ENCODE measurements at places on chromosomes 7 and 10.

DNA sequence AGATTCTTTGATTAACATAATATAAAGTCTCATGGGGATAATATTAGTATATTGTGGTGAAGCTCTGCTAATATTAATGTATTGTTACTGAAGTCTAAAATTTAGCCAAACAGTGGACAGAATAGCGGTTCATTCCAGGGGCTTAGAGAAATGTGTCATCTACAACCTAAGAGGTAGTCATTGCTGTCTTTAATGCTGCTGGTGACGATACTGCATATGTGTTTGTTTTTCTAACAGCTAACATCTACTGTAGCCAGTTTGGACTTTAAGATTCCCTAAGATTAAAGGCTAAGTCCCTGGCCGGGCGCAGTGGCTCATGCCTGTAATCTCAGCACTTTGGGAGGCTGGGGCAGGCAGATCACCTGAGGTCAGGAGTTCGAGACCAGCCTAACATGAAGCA lies 102.0 kb upstream of the SAMD8 start:
- DNase-seq, result no peak

GRCh38 chr10:13924040-13924725 lies 337.4 kb downstream of the PRPF18 start:
- no peak for DNase-seq

GRCh38 chr7:70506434-70506833 lies 625.5 kb upstream of the GALNT17 start:
- DNase-seq, result no peak

GRCh38 chr10:44069573-44069972 lies 315.3 kb downstream of the CXCL12 start:
- DNase-seq, result no peak

- DNase-seq, result no peak
These were observed 162.3 kb downstream of the INHBA start for GRCh38 chr7:41540601-41541000.

GRCh38 chr7:27564881-27565482 lies 97.7 kb downstream of the HIBADH start:
- DNase-seq, result no peak

DNA sequence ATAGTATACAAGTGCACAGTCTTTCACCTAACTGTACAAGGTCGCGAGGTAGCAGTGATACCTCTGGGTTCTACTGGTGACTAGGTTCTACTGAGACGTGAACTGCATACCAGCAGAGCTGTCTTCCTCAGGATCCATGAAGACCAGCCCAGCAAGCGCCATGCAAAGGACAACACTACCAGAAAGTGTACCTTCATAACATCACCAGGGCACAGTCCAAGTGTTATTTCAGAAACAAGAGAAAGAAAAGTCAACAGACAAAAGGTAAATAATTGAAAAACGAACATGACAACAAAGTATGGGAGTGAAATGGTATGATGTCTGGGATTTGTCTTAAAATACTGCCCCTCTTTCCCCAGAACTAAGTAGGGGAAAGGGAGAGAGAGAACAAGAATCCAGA lies 141.1 kb upstream of the ASAH2 start:
- DNase-seq, result no peak

- no peak for DNase-seq
These were observed 216.6 kb downstream of the MAD1L1 start for GRCh38 chr7:2016021-2016631.

DNA sequence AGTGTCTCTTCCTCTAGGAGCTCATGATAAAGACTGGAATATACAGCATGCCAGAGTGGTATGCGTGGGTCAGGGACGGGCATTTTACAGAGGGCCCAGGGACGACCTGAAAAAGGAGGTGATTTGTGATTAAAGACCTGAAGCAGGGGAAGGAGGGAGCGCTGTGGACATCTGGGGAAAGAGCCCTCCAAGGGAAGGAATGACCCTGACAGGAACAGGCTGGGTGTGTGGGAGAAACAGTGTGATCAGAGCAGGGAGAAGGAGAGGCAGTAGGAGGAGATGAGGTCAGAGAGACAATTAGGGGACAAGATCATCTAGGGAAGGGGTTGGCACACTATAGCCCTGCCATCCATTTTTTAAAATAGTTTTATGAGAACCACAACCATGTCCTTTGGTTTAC lies 3.4 kb upstream of the RASSF4 start:
- DNase-seq, result no peak

GRCh38 chr10:28060031-28060607 lies 61.2 kb upstream of the ODAD2 start:
- DNase-seq, result no peak

DNA sequence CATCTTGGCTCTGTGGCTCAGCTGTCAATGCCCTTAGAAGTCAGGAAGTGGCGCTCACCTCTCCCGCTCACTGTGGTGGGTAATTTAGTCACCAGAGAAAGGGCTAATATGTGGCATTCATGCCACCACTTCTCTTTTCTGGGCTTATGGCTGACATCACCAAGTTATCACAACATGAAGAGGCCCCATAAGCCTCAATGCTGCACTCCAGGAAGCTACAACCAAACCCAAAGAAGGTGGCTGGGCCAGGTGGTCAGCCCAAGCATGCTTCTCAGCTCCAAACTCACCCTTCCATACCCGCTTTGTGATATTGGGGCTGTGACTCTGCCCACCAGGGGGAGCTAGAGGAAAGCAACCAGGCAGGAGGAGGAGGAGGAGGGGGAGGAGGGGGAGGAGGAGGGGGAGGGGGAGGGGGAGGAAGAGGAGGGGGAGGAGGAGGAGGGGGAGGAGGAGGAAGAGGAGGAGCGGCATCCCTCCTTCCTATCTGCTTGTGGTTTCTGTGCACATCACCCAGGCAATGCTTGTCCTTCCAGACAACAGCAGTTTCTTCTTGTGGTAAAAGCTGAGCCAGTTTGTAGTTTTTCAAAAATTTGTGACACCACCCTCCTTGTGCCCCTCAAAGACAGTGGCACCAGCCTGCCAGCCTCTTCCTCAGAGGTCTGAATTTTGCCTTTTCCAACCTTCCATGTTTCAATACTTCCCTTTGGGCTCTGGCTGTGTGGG lies 42.1 kb downstream of the CYP26A1 start:
- peak; percentile 58 for DNase-seq

DNA sequence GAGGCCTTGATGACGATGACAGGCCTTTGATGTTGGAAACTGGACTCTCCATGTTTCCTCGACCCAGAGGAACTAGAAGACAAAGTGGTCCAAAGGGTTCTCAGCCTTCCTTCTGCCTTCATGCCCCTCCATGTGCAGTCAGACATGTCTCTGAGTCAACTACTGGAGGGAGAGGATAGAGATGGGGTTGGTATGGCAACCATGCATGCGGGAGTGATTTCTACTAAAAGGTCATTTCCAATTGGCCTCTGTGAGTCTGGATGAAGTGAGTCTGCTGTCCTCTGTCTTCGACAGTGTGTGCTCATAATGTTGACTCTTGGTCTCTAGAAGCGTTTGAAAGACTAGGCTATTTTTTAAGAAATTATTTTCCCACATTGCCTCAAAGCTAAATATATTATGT lies 29.2 kb downstream of the STK17A start:
- DNase-seq, result no peak

- DNase-seq, result no peak
These were observed 64.4 kb upstream of the ADGRA1 start for GRCh38 chr10:133023216-133023843.

DNA sequence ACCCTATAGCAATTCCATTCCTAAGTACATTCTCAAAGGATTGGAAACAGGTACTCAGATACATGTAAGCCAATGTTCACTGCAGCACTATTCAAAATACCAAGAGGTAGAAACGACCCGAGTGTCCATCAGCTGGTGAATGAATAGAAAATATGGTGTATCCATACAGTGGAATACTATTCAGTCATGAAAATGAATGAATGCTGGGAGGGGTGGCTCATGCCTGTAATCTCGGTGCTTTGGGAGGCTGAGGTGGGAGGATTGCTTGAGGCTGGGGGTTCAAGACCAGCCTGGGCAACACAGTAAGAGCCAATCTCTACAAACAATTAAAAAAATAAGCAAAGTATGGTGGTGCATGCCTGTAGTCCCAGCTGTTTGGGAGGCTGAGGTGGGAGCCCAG lies 62.8 kb downstream of the CLEC2L start:
- DNase-seq, result no peak

- no peak for DNase-seq
These were observed 154.0 kb upstream of the FOXK1 start for GRCh38 chr7:4527988-4528636.

DNA sequence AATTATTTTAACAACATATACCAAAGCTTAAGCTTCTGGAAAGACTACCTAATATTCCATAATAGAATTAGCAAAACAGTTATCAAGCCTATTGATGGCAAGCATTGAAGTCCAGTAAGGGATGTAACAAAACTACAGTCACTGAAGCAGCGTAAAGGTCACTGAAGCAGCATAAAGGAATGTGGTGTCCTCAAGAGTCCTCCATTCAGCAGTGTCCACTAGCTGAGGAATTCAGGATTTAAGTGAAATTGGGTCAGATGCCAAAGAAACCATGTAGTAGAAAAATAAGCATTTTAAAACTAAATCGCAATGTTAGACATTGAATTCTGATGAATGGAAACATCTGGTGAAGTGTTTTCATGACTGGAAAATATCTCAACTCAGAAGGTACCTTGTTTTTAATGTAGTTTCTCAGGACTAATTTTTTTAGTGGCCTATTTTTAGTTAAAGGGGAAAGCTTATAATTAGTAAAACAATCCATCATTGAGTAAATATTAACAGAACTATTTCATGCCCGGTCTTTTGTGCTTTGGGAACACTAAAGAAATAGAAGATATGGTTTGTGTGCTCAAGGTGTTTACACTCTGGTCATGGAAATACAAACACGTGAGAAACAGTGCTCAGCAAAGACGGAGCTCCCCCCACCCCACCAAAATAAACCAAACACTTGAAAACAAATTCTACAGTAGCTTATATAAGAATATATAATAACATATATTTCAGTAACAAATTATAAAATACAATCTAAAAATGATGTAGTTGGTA lies 121.4 kb downstream of the CDK14 start:
- DNase-seq, result no peak

DNA sequence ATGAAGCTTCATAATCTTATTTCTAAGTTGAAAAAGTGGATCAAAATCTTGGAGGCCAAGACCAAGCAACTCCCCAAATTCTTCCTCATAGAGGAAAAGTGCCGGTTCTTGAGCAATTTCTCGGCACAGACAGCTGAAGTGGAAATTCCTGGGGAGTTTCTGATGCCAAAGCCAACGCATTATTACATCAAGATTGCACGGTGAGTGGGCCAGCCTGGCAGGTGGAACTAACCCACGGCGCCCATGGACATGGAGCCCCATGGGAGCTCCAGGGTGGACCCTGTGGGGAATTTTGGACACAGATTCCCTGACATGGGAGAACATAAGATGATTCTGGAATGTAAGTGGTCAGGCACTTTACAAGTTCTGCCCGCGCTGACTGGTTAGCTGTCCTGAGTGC lies 125.9 kb downstream of the TRRAP start:
- DNase-seq, result no peak

GRCh38 chr7:137395420-137395819 lies 51.9 kb upstream of the PTN start:
- DNase-seq, result no peak

GRCh38 chr10:24240041-24240751 lies 31.3 kb downstream of the KIAA1217 start:
- DNase-seq, result no peak

DNA sequence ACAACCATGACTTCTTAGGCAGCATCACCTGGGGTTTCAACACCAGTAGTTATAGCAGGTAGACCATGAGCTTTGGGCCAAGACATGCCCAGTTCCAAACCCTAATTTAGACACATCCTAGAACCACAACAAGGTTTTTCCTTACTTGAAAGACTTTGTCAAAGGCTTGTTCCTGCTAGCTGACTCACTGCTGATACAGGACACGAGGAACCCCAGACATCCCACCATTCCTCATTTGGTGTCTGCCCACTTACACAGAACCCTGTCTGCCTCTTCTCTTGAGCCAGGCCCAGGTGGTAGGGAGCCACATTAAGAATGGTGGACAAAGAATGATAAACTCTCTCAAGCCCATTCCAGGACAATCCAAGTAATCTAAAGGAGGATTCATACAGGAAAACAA lies 109.0 kb downstream of the CCDC71L start:
- DNase-seq, result no peak

DNA sequence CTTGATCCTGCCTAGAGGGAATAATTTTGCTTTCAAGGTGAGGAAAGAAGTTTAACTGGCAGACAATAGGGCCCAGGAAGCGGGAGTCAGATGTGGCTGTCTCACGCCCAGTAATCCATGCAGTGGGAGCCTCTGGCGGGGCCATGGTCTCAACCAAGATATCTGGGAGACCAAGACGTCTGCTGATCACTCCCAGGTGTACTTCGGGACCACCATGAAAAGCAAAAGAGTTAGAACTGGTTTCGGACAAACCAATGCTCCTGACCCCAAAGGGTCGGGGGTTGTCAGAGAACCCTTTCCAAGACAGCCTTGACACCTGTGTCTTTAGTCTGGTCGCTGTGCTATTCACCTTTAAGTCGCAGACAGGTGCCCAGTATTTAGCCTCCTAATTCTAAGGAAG lies 256.9 kb upstream of the MBL2 start:
- no peak for DNase-seq

DNA sequence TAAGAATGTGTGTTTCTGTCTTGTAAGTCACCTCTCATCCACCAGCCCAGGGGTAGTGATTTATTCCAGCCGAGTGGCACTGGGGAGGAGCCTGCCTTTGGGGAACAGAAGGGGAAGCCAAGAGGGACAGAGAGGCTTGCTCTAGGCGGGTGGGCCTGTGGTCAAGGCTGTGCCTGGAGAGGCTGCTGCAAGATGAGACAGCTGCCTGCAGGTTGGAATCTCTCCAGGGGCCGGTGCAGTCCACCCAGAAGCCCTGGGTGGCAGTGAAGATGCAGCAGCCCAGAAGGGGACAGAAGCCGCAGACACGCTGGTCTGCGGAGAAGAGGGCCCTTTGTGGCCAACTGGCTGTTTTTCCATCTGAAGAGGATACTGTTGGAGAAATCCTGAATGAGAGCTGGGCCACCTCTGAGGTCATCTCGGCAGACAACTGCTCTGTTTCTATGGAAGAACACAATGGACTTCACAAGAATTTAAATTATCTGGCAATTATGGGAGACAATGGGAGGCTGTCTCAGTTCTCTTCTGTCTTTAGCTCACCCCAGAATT lies 175.7 kb downstream of the GFRA1 start:
- DNase-seq, result no peak

- no peak for DNase-seq
These were observed 33.9 kb upstream of the MKX start for GRCh38 chr10:27779462-27780015.
